Hematopoietic multipotent progenitor cell treated with erythropoietin and hydrocortisone succinate and interleukin-3 and kit ligand, for 17 days (in vitro differentiated cells): ENCODE measurements at places on chromosomes 4 and X.

GRCh38 chrX:11531226-11531625 lies 134.5 kb downstream of the ARHGAP6 start:
- no peak for DNase-seq

- DNase-seq, result no peak
Observed at GRCh38 chr4:166012129-166013030, 139.3 kb downstream of the TLL1 start.

DNA sequence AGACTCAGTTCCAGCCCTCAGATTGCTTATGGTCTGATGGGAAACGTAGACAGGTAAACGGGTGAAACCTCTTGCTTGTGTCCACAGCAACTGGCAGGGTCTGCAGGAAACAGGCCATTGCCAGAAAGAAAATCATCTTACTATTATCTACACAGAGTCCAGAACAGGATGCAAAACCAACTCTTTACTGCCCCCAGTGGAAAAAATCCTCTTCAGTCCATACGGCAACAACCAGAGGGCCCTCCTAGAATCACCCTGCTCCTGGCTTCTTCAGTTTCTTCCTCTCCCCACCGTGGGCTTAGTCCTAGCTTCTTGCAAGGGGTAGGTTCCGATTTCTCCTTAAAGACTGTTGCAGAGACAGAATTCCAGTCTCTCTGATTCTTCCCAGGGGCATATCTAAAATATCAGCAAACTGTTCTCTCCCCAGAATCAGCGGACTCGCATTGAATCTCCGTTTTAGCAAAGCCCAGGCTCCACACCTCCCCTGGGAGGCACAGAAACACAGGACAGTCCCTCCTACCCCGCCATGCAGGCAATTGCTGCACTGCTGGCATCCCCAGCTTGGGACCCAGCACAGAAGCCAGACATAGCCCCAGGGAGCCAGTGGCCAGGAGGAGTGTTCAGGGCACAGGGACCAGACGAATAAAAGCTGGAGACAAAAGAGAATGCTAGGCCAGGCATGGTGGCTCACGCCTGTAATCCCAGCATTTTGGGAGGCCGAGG lies 41.0 kb upstream of the SH3RF1 start:
- no peak for DNase-seq

GRCh38 chrX:134444681-134445080 lies 15.3 kb upstream of the HPRT1 start:
- no peak for DNase-seq

- DNase-seq, result no peak
Observed at GRCh38 chrX:115462406-115462805, 98.6 kb upstream of the PLS3 start.

DNA sequence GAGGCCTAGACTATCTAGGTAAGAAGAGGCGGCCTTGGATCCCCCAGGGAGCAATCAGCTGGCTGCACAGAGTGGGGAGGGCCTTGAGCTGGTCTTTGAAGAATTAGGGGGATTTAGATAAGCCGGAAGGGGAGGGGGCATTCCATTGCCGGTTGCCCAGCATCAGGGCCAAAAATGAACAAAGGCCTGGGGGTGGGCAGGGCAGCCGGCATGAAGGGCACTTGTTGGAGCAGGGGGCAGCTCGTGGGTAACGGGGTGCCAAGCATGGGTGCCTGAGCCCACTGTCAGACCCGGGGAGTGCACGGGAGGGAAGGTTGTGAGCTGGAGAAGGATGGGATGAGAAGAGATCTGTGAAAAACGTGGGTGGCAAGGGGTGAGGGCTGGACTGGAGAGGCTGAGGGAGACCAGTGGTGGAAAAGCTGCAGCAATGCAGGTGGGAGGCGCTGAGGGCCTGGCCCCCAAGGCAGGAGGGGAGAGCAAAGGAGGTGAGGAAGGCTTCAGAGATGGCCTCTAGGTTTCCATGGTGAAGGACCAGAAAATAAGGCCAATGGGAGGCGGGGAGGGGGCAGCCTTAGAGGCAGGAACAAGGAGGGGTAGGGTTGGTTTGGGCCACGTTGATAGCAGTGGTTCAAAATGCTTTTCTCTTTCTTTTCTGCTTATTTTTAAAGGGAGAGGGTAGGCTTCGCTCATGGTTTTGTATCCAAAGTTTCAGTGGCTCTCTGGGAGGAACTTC lies 8.6 kb downstream of the KLF3 start:
- no peak for DNase-seq

- DNase-seq, result no peak
Observed at GRCh38 chrX:130057209-130057608, 53.1 kb downstream of the ELF4 start.

- DNase-seq, result no peak
Observed at GRCh38 chr4:149766135-149766534, 49.5 kb downstream of the IQCM start.

- no peak for DNase-seq
Observed at GRCh38 chr4:15513545-15513944, 43.9 kb downstream of the CC2D2A start.

- DNase-seq, result no peak
Observed at GRCh38 chr4:26885912-26886274, 25.3 kb downstream of the STIM2 start.

DNA sequence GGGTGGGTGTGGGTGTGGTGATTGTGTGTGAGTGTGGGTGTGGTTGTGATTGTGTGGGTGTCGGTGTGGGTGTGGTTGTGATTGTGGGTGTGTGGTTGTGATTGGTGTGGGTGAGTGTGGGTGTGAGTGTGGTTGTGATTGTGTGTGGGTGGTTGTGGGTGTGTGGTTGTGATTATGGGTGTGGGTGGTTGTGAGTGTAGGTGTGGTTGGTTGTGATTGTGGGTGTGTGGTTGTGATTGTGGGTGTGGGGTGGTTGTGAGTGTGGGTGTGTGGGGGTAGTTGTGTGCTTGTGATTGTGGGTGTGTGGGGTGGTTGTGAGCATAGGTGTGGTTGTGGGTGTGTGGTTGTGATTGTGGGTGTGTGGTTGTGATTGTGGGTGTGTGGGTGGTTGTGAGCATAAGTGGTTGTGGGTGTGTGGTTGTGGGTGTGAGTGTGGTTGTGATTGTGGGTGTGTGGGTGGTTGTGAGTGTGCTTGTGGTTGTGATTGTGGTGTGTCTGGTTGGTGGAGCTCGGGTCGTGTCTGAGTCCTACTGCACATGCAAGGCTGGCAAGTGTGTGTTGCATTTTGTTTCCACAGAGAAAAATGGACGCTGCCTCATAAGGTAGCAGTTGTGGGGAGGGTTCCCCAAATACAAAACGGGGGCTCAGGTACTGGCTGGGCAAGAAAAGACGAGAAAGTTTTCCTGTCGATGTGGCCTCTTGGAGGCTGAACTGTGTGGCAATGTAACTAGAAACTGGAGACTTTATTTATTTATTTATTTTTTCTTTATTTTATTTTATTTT lies 116.7 kb downstream of the UBE2K start:
- no peak for DNase-seq

DNA sequence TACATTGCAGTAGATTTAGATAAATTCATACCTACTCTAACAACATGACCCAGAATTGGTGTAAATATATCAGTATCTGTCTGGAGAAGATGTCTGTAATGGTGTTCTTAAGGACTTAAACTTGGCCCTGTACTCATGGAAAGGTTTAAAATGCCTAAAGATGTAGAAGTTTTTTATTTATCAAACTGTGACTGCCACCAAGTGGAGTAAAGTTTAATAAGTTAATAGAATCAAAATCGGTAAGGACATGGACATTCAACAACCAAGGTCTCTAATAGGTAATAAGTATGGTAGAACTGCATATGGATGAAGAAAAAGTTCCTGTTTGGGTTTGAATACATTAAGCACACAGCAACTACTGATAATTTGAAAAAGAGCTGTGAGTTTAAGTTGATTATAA lies 474.0 kb upstream of the NDST3 start:
- no peak for DNase-seq

GRCh38 chrX:55777596-55777995 lies 60.0 kb downstream of the RRAGB start:
- DNase-seq, result no peak

GRCh38 chrX:11787564-11787963 lies 29.5 kb downstream of the MSL3 start:
- DNase-seq, result peak; percentile 14

DNA sequence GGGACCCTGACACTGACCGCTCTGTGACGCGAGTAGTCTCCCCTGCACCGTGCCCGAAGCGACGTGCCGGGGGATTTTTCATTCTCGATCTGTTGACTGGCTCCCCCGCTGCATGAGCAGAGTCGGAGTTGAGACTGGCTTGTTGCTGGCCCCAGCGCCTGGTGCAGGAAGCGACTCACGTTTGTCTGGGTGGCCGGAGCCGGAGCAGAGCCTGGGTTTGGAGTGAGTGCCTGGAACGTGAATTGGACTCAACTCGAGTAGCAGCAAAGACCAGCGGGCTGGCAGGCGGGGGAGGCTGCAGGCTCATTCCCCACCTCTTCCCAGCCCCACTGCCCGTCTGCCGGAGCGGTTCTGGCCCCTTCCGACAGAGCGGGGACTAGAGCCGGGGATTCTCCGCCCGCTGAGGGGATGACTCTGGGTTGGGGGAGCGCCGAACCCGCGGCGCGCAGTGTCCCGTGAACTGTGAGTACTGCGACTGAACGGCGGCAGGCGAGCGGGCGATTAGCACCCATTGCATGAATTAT lies 554 bp downstream of the PCDH7 start:
- no peak for DNase-seq

DNA sequence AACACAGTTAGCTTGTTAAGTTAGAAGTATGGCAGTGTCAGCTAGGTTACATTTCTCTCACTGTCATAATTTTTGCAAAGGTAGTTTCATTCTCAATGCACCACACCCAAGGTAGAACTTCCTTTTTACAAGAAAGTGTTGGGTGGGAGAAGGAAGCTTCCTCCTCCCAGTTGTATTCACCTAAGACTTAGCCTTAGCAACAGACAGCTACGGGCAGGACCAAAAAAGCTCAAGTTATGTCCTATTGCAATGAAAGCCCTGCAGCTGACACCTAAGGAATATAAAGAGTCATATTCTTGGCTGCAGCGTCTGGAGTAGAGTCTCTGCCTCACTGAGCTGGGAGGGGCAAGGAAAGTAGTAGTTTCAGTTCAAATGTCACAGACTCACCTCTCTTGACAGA lies 25.1 kb upstream of the PRDM8 start:
- DNase-seq, result no peak

- DNase-seq, result no peak
Observed at GRCh38 chrX:72079607-72080006, 52.1 kb downstream of the RTL5 start.

DNA sequence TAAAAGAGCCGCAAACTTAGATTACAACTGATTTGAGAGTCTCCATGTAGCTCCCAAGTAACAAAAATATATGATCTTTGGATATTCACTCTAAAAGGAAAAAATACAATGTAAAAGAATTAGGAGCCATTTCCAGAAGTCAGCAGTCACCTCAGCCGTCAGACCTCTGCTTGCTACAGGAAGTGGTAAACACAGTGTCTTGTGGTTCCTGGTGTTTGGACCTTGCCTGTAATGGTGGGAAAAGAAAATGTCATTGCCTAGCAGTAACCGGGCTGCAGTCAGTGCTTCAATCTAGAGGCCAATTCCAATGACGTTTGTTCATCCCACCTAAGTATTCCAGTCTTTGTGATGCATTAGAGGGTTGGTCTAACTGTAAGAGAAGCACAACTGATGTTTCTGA lies 28.9 kb upstream of the SMIM31 start:
- DNase-seq, result no peak

DNA sequence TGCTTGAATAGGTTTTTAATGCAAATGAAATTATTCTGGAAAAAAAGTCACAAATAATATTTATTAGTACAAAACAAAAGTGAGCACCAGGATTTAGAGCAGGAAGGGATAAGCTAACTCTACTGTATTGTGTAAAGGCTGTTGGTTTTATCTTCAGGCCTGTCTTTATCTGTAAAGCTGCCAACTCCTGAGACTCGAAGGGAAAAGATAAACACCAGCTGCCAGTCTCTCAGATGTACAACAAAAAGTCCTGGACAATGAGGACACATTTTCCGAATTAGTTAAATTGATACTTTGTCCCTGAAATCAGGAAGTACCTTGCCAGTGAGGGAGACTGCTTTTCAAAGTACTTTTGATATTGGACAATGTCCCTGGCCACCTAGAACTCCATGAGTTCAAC lies 8.8 kb downstream of the DDX60 start:
- no peak for DNase-seq

DNA sequence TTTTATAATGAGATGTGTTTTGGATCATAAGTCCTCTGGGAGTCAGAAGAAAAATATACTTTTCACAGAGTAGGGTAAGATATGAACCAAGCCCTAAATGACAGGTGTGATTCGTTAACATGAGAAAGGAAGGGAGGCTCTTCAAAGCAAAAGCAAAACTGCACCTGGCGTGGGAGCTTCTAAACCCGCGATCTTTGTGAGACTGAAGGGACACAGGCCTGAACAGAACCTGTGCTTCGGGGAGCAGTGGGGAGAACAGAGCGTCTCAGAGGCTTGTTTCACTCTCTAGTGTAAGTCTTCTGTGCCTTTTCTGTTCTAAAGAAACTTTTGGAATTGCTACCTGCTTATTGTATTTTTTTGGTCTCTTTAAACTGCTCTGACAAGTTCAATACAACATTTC lies 30.2 kb upstream of the CYP4V2 start:
- no peak for DNase-seq

DNA sequence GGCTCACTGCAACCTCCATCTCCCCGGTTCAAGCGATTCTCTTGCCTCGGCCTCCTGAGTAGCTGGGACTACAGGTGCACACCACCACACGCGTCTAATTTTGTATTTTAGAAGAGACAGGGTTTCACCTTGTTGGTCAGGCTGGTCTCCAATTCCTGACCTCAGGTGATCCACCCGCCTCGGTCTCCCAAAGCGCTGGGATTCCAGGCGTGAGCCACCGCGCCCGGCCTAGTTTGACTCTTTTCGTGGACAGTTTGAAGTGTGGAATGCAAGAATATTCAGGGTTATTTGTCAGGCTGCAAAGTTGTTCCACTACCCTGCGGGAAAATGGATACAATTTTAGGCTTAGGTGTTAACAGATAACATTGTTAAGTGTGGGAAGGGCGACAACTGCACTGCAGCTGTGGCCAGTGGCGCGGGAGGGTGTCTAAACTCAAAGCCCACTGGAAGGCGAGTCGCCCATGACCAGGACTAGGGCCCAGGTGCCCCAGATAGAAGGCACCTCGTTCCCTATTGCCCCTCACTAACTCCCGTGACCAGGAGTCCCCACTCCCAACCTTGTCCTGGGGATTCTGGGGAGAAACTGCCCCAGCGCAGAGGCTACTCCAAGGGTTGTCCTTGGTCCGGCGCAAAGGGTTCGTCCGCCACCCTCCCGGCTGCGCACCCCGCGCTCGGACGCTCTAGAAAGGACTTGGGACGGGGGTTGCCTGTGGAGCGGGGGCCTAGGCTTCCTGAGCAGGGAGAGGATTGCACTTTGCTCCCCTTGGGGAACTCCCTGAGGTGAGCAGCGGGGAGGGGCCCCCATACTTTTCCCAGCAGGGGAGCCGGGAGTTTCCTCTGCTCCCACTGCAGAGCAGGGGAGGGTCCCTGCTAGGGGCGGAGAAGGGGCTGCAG lies 1.1 kb upstream of the CD99 start:
- no peak for DNase-seq

GRCh38 chrX:17596061-17596460 lies 141.2 kb upstream of the SCML1 start:
- no peak for DNase-seq

DNA sequence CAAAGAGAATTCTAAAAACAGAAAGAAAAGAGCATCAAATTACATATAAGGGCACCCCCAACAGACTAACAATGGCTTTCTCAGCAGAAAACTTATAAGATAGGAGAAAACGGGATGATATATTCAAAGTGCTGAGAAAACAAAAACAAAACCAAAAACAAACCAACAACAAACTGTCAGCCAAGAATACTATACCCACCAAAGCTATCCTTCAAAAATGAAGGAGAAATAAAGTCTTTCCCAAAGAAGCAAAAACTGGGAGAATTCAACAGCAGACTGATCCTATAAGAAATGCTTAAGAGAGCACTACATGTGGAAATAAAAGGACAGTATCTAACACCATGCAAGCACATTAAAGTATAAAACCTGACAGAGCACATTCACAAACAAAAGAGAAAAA lies 168.6 kb downstream of the NEK1 start:
- no peak for DNase-seq
